ENCODE measurements at places on chromosomes 2 and 18.

DNA sequence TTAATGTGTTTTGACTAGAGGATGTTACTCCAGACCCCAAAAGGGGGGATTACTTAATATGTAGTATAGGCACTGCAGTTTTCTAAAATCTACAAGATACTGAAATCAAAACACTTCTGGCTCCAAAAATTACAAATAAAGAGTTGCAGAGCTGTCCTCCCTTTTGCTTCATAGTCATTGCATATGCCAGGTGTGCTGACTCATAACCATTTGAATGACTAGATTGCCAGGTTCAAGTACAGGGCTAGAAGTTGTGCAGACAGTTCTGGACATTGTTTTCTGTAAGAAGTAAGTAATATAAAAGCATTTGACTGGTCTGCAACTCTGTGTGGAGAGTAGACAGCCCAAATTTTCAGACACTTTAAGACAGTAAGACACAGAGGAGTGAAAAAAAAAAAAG lies 6.7 kb downstream of the CWC22 start:
- DNase-seq = no peak

- peak; percentile 45 for DNase-seq
These were observed 453.0 kb downstream of the GALR1 start for GRCh38 chr18:77702686-77703085.

DNA sequence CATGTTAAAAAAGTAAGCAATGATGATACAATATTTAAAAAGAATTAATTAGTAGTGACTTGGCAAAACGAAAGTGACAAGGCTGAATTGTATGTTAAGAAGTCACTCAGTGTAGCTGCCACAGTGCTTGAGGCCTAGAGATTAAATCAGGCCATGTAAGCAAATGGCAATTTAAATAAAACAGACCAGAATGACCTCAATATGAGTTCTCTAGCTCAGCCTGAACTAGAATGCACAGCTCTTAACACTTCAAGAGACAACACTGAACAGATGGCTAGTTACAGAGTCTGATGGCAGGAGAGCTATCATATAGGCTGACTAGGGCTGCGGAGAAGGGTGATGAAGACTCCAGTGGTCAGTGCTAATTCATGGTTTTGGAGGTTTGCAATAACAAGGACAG lies 117.9 kb upstream of the ZBTB14 start:
- no peak for DNase-seq

GRCh38 chr2:194015751-194016150 lies 1641.3 kb upstream of the SLC39A10 start:
- DNase-seq = no peak

DNA sequence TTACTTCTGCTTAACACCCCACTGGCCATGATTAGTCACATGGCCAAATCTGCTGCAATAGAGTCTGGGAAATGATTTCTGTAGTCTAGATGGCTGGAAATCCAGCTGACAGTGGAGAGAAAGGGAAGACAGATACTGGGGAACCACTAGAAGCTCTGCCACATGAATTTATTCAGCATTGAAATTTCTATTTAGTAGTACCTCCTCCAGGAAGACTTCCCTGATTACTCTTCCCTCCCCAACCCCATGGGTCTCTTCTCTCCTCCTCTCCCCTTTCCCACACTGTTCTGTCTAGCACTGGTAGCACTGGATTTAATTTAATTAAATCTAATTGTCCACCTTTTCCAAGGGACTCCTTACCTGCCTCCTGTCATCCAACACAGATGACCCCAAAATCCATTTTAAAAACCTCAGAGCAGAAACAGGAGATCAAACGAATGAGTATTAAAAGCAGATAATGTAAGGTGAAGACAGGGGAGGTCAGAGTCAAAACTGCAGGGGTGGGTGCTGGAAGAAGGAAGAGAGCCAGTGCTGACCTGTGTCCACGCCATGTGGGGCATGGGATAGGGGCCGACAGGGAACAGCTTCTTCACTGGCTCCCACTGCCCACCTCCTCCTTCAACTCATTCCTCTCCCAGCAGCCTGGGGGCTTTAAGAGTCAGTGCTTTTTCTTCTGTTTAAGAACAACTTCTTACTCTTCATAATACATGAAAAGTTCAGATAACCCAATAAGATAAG lies 169.2 kb upstream of the HS6ST1 start:
- no peak for DNase-seq

GRCh38 chr2:210584834-210585233 lies 28.4 kb downstream of the CPS1 start:
- no peak for DNase-seq

Data from hindlimb muscle (tissue), 1 donor.